NCI-H460 (cell line): ENCODE measurements at places on chromosomes 12 and 14. TPM values are rescaled to one million over a fixed set of nuclear protein-coding genes. Genes with fewer than 3 reads are reported as not detected.

SRGAP1 gene
- total RNA-seq = 10.7 and 10.9 TPM in 2 replicates

OR4E2 gene
- not detected in 2 replicates for total RNA-seq

BMP4 gene
- total RNA-seq = not detected in 2 replicates

PZP gene
- not detected in 2 replicates for total RNA-seq

JPH4 gene
- not detected in 2 replicates for total RNA-seq

NAB2 gene
- 16.3 and 19.6 TPM in 2 replicates for total RNA-seq

CLEC4D gene
- not detected in 2 replicates for total RNA-seq

SLC17A8 gene
- not detected in 2 replicates for total RNA-seq

CRADD gene
- 17.1 and 20.5 TPM in 2 replicates for total RNA-seq

OLR1 gene
- total RNA-seq = not detected in 2 replicates

LPAR5 gene
- not detected in 2 replicates for total RNA-seq

CCDC177 gene
- total RNA-seq = not detected in 2 replicates

CDH24 gene
- 4.4 and 4.6 TPM in 2 replicates for total RNA-seq

GYS2 gene
- total RNA-seq = not detected in 2 replicates

GRCh38 chr14:37620856-37621255 is 25.4 kb downstream of the TTC6 start:
- no peak for DNase-seq

DNA sequence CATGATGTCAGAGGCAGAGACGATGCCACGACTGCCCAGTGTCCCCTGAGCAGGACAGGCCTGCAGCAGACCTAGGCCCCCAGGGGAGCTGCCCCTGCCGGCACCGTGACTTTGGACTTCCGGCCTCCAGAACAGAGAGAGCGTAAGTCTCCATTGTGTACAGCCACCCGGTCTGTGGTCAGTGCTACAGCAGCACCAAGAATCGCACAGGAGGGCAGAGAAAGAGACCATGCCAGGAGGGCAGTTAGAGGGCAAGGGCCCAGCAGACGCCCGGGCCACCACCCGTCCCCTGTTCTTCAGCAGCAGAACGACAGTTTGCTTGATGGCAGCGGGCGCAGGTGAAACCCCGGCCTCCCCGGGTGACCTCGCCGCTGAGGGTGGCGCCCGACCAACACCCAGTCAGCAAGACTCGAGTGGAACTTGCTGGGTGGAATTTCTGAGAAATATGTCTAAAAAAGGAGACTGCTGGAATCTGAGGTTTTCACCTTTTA is 19.7 kb downstream of the GALNT9 start:
- no peak for DNase-seq

- DNase-seq = peak; percentile 44
Measured at GRCh38 chr14:91417983-91418386, 365 bp upstream of the CCDC88C start.

DNA sequence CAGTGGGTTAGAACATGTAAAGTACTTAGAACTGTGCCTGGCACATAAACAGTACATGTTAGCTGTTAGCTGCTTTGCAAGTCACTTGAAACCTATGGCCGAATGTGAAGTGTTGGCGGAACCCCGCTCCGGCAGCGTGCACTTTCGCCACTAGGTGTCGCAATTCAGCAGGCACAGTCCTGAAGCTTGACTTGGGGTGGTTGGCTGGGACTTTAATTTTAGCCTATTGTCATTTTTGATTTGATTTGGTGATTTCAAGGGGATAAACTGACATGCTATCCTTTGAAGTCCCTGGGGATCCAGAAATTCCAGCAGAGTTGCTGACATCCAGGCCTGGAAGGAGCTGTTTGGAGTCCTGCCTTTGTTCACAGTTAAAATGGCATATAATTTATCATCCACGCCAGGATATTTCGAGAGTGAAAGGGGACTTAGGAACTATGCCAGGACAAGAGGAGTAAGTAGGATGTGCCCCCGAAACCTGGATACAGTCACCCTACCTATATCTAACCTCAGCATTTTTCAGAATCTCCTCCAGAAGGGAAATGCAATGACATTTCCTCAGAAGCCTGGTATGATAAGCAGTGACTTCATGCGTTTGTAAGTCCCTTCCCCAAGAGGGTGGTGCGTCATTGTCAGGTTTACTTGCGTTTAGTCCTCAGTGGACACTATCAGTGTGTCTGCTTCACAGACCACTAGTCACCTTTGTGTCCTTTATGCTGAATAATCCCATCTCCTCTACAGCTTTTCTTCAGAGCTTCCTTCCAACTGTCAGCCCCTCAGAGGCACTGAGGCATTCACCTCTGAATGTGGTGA is 3.5 kb upstream of the TSPAN9 start:
- DNase-seq = peak; percentile 60

GRCh38 chr12:130371296-130371695 is 33.6 kb downstream of the PIWIL1 start:
- DNase-seq = no peak

GRCh38 chr12:27535318-27535717 is 11.3 kb downstream of the PPFIBP1 start:
- no peak for DNase-seq

- DNase-seq = no peak
Measured at GRCh38 chr12:25853316-25854095, 105.0 kb upstream of the RASSF8 start.

DNA sequence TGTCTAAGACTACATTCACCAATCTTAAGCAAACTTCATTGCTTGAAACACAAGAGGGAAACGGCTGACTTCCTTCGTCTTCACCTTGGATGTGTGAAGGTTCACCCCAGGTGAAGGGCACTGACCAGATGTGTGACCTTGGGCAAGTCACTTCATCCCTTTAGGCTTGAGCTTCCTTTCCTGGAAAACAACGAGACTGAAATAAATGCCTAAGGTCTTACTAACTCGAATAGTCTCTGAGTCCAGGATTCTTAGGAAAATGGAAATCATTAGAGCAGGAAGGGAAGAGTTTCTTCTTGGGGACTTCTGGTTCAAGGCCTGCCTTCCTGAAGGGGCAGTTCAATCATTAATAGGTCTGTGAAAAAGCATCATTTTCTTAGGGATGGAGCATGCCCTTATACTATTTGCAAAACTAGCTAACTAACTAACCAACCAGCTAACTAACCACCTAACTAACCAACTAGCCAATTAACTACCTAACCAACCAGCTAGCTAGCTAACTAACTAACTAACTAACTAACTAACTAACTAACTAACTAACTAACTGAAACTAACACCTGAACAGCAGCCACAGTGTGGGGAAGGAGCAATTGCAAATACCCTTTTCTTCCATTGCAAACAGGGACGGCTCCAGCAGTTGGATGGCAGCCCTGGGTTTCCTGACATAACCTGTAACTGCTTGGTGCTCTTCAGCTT is 31.5 kb upstream of the EMP1 start:
- DNase-seq = no peak

DNA sequence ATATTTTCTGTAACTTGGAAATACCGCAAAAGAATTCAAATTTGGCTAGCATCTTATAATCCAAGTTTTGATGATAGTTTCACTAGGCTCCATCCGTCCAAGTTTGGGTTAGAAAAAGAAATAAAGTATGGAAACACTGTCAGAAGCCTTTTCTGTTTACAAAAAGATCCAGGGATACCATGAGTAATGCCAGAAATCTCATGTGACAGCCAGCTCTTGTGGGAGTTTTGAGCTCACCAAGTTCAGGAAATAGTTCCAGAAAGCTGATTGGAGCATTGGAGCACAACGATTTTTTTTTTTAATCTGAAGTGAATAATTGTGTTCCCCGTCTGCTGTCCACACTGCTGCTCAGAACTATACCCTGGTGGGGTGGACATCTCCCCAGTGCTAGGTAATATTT is 229.7 kb upstream of the NPAS3 start:
- no peak for DNase-seq

- no peak for DNase-seq
Measured at GRCh38 chr14:68106456-68106855, 286.9 kb downstream of the RAD51B start.

- DNase-seq = no peak
Measured at GRCh38 chr12:109989380-109989779, 6.8 kb downstream of the GIT2 start.

DNA sequence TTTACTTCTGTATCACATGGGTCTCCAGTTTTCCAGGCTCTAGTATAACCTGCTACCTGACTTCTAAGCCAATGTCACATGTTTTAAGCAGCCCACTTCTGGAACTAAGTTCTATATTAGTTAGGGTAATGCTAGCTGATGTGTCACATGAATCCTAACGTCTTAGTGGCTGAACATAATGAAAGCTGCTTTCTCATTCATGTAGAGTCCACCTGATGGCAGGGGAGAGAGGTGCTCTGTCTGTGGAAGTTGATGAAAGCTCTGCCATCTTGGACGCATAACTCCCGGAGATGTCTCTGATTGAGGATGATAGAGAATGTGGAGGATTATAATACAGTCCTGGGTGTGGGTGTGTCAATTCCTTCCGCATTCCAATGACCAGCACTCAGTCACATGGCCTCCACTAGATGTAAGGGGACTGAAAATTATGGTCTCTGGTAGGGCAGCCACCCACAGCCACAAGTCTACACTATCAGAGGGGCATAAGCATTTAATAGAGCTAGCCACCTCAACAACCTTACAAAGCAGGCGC is 234.4 kb upstream of the CRY1 start:
- no peak for DNase-seq

DNA sequence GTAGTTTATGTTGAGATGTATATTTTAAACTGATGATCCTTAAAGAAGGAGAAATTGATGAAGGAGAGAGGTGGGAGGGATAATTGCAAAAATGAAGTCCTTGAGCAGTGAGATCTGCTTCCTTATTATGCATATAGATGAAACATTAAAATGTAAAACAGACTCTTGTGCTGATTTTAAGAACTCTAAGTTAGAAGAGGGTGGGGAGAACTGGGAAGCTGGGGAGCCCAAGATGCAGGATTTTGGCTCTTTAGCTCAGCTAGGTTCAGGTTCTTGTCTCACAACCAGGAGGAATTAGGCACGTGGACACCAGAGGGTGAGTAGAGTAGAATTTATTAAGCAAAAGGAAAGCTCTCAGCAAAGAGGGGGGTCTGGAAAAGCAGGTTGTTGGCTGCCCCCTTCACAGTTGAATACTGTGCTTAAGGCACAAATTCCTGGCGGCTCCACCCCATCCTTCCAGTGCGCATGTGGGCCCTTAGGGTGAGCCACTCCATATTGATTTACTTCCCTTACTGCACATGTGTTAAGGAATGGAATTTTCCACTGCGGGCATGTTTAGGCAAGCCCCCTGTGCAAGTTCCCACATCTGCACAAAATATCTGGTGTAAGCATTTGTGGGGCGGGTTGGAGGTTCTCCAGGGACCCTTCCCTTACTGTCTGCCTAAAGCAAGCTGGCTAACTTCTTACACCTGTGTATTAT is 141.9 kb downstream of the BICD1 start:
- DNase-seq = no peak

- DNase-seq = no peak
Measured at GRCh38 chr12:19904819-19905218, 463.5 kb upstream of the PDE3A start.

GRCh38 chr12:58804749-58805148 is 115.6 kb downstream of the LRIG3 start:
- DNase-seq = no peak

GRCh38 chr14:102078831-102079699 is 7.8 kb downstream of the HSP90AA1 start:
- DNase-seq = no peak

GRCh38 chr12:108722992-108723766 is 8.1 kb downstream of the CORO1C start:
- peak; percentile 48 for DNase-seq

DNA sequence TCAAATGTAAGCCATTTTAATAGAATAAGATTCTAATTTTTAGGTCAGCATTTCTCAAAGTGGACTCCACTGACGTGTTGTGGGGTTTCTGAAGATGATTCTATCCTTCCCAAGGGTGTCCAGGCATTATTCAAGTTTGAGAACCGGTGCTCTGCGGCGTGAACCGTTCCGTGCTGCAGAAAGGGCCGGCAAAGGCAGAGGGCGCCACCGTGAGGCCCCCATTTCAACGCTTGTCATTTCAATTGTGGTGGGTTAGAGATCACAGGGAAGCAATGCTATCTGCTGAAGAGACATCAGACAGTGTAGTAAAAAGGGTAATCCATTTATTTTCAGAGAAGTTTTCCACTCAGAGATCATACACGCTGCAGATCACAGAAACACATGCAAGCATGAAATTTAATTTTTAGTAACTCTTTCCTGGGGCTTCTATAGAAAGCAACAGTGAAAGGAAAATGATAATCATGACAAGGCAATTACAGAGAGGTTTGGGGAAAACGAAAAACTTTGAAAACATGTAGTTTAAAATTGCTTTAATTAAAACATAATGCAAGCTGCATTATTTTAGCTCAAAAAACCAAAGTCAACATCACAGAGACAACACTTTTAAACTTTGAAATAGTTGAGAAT is 201.7 kb downstream of the EXOC5 start:
- peak; percentile 47 for DNase-seq

DNA sequence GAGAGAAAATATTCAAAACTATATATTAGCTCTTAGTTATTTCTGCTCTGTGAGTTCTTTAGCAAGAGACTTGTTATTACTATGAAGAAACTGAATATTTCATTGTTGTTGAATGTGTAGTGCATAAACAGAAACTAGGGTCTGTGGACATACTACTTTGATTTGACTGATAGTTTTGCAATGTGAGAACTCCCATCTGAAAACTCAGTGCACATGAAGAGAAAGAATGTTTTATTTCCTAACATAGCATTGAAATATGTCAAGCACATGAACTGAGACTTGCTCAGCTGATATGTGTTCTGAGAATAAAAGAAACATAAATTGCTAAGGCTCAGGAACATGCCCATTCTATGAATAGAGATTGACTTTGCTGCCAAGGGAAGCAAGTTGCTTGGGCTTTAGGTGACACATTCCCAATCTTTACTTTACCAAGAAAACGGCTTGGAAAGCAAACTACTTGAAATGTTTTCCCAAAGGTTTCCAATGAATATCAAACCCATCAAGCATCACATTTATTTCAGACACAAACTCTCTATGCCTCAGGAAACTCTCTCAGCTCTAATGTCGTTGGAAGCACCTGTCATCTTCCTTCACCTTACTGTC is 290.4 kb downstream of the SLC16A7 start:
- no peak for DNase-seq

DNA sequence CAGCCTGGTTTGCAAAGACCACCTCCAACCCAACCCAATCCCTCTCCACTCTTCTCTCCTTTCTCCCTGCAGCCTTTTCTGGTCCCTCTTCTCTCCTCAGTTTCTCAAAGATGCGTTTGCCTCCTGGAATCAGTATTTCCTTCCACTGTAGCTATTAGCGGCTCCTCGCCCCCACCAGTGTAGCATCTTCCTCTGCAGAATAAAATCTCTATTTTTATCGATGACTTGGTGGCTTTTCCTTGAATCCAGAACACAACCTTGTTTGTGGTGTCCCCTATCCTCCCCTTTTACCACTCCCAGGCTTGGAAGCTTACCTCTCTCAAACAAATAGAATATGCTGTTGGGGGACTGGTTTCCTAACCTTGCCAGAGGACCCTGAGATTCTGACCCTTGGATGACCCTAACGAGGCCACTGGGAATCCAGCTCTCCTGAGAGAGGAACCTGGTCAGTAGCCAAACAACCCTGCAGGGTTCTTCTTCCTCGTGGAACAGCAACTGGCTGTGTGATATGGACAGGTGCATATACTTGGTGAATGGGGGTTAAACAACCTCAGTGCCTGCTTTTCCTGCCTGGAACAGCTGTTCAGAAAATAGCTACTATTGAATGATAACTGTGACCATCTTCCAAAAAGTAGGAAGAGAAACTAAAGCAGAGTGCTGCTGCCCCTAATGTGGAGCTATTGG is 4.4 kb downstream of the WNT1 start:
- DNase-seq = no peak
